ENCODE measurements at places on chromosomes 7 and 10. TPM values are rescaled to one million over a fixed set of nuclear protein-coding genes. Genes with fewer than 3 reads are reported as not detected.

Gene ITGB8
- total RNA-seq, result 9.9 TPM

Gene AKR1C4
- not detected for total RNA-seq

GRCh38 chr10:3803927-3804741 lies 19.1 kb upstream of the KLF6 start:
- DNase-seq, result peak; percentile 78

Gene XRCC2
- total RNA-seq, result 1.1 TPM

GRCh38 chr7:91031757-91032156 lies 232.5 kb upstream of the FZD1 start:
- DNase-seq, result no peak

DNA sequence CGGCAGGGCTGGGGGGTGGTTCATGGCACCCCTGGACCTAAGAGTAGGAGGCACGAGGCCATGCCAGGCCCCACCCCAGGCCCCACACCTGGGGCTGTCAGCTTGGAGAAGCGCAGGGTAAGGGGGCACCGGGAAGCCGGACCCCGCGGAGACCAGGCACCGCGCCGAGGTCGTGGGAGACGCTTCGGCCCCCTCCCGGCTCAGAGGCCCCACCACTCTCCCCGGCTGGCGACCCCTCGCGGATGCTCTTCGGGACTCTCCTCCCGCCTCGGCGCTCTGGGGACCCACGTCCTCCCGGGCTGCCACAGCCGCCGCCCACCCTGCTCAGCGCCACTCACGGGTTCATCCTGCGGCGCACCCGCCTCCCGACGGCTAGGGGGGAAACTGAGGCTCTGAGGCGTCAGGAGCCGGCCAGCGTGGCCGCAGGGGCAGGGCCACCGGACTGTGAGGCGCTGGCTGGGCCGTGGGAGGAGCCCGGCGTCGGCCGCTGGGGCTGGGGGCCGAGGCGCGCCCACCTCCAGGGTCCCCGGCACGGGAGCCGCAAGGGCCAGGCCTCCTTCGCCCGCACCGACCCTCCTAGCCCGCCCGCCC lies 25.9 kb downstream of the PDGFA start:
- DNase-seq, result no peak

GRCh38 chr7:41640487-41640886 lies 62.4 kb downstream of the INHBA start:
- DNase-seq, result peak; percentile 8

GRCh38 chr7:116384936-116385635 lies 114.5 kb upstream of the CAV2 start:
- DNase-seq, result peak; percentile 53

DNA sequence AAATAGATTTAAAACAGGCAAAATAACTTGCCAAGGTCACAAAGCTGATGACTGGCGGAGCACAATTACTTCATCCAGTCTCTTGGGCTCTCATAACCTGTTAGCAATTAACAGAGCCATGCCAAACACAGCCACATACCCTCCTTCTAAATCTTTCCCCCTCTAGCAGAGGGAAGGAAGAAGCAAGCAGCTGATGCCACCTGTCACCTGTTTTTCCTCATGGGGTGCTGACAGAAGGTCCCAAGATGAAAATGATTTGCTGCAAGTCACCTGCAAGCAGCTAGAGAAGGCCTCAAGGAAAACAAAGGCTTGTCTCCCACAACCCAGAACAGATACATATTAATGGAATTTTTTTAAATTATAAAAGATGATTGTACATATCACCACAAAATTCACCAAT lies 117.8 kb downstream of the GFRA1 start:
- DNase-seq, result no peak

- DNase-seq, result no peak
Observed at GRCh38 chr10:130175074-130175473, 38.9 kb downstream of the GLRX3 start.

DNA sequence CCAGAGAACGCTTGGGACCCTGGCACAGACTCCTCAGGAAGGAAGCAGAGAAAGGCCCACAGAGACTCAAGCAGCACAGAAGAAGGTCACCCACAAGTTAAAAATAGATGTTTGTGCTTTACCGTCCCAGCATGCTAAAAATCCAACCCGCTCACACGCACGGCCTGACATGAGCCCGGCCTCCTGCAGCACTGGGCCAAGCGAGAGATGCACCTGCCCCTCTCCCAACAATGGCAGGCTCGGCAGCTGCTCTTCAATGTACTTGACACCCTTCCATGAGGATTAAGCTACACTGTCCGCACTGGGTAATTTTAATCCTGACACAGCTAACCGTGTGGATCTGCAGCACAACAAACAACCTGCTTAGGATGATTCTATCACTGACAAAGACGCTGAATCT lies 9.3 kb downstream of the DIP2C start:
- no peak for DNase-seq

GRCh38 chr10:51302316-51302715 lies 228.0 kb downstream of the PRKG1 start:
- DNase-seq, result peak; percentile 61

Gene BTBD16
- not detected for total RNA-seq

DNA sequence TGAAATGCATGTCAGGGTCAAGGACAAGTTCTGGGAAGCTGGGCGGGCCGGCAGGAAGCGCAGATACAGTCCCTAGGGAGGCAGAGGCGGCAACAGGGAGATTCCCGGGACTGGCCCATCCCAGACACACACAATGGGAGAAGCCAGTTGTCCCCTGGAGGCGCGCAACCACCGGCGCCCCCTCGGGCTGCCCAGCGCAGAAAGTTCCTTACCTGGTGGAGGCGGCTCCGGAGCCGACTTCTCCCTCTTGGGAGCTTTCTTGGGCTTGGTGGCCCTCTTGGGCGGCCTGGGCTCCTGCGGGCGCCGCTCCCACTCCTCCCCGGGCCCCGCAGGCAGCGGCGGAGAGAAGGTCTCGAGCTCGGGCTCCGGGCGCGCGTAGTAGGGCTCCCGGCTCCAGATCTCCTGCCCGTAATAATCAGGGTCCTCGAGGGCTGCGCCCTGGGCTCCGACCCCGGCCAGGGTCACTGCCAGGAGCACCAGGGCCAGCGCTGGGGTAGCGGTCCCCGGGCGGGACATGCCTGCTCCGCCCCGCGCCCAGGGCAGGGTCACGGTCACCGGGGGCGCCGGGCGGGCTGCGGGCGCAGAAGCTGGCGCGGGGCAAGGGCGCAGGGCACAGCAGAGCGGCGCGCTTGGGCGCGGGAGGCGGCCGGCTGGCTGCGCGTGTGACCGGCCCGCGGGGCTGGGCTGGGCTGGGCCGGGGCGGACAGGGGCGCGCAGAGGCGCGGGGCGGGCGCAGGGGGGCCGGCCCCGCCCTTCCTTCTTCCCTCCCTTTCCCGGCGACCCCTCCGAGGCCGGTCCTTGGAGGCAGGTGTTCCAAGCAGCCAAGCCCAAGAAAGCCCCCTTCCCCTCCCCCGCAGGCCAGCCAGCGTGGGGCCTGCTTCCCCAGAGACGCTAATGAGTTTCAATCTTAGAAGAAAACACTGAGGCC lies at the start of gene CPXM2:
CPXM2 (minus strand) TSS at position 664 of the 928 bp plus-strand sequence; CDS start at position 516, 148 bp downstream.
- peak; percentile 58 for DNase-seq

Gene ITPRIP
- 11.3 TPM for total RNA-seq

Gene CNTNAP2
- total RNA-seq, result not detected

- DNase-seq, result no peak
Observed at GRCh38 chr10:44967616-44968015, 8.0 kb downstream of the RASSF4 start.

Gene LRGUK
- 0.13 TPM for total RNA-seq

DNA sequence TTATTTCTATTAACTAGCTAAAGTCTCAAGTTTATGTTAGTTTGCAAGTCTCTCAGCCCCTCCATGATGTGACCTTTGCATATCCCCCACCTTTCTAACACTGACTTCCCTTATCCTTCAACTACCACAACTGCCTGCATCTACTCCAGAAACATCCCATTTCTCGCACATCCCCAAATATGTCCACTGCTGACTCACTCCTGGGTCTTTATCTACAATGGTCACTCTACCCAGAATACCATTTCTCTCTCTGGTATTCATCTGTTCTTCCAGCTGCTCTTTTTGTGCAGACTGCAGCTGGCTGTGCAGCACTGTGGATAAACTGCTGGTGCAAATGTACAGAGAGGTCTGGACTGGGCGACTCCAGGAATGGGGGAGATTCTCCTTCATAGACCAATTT lies 32.7 kb upstream of the PRSS1 start:
- no peak for DNase-seq

Gene SH2D4B
- total RNA-seq, result not detected

Gene PALD1
- total RNA-seq, result not detected

- DNase-seq, result no peak
Observed at GRCh38 chr7:81676105-81676811, 93.6 kb downstream of the HGF start.

GRCh38 chr7:95609277-95609971 lies 13.1 kb upstream of the PDK4 start:
- peak; percentile 65 for DNase-seq

DNA sequence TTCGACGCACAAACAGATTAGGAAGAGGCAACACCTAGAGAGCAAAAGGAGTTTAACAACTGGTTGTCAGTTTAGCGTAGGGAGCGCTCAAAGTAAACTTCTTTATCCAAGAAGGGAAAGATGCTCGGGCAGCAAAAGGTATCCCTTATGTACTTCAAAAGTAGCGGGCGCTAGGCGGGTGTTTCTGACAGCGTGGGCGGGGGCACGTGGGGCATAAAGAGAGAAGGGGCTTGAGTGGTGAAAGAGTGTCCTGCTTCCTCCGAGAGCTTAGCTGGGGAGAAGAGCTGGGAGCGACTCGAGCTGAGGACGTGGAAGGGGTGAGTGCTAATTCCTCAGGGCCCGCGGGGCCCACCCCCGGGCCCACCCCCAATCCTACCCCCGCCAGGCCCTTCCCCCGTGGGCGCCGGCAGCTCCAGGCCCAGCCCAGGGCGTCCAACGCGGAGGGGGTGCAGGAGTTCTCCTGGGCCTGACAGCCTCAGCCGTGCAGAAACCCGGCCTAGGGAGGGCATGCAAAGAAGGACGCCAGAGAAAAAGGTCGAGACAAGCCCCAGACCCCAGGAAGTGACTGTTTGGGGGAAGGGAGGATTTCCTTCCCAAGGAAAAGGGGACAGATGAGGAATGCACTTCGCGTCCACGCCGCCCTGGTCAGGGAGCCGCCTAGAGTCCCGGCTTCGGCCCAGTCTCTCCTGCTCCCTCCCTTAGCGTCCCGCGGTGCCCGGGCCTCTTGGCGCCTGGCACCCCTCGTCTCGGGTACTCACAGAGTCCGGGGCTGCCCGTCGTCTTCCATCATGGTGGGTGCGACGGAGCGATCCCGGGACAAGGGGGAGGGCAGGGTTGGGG lies 868 bp downstream of the TIAL1 start:
- peak; percentile 75 for DNase-seq

- DNase-seq, result peak; percentile 85
Observed at GRCh38 chr7:38628630-38629385, 2.4 kb downstream of the AMPH start.
